Muscle of arm (tissue), 14 donors: ENCODE measurements at places on chromosomes 7 and 10.

GRCh38 chr10:132309471-132309865 is 1.7 kb upstream of the STK32C start:
- DNase-seq, result no peak

DNA sequence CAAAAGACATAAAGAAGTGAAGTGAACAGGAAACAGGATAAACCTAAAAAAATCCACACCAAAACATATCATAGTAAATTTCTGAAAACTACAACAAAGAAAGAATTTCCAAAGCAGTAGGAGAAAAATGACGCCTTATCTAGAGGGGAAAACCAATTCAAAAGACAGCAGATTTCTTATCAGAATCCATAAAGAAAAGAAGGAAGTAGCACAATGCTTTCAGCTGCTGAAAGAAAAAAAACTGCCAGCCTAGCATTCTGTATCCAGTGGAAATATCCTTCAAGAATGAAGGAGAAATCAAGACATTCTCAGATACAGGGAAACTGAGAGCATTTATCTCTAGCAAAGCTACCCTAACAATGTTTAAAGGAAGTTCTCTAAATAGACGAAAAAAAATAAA is 37.8 kb downstream of the PDLIM1 start:
- no peak for DNase-seq

- DNase-seq, result peak; percentile 31
These were observed 137.8 kb downstream of the CHRM2 start for GRCh38 chr7:137006293-137006692.

GRCh38 chr7:139897422-139898090 is 68.5 kb downstream of the TBXAS1 start:
- no peak for DNase-seq

DNA sequence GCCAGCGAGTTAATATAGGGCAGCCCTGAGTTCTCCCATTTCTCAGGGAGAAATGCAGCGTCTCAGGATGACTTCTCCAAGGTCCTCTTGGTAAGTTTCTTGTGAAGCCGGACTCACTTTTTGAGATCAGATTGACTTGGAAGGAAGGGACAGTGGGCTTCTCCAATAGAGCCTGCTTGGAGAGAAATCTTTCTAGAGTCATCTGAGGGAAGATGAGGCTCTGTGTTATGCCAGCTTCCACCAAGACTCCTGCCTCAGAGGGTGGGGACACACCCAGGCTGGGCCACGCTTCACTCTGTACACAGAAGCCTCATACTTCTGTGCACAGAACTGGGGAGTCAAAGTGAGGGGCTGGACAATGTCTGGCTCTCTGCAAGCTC is 5.6 kb downstream of the C10orf105 start:
- no peak for DNase-seq

GRCh38 chr7:34333925-34334324 is 324.1 kb upstream of the NPSR1 start:
- no peak for DNase-seq

- DNase-seq, result no peak
These were observed 168.3 kb downstream of the PTPRN2 start for GRCh38 chr7:158419238-158419785.

DNA sequence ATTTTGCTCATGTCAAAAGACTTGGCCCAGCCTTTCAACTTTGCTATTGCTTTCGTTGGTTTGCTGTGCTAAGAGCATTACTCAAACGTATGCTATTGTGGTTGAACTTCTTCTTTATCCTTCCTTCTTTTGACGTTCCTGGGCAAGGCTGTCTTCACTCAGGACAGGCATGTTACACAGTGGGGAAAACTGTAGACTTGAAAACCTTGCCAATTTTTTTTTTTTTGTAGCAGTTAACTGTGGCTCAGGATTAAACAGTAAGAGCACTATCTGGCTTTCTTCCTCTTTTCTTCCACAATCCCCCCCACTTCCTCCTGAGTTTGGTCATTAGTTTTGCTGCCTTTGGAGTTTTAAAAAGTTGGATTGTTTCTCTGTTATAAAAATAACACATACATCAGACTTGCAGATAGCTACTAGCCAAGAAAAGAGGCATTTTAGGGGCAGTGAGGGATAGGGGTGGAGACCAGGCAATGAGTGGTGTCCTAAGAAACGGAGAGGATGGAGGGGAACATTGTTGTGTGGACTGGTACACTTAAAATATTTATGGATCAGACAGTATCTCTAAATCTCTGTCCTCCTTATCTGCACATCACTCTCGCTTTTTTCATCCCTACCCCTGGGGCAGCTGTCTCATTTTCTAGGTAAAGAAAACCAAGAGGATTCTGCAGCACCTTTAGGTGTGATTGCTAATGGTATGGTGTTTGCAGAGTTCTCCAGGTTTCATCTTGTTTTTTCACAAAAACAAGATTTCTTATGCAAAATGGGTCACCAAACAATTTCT is 181.7 kb downstream of the LRMDA start:
- DNase-seq, result peak; percentile 37

- DNase-seq, result no peak
These were observed 85.1 kb downstream of the CARD11 start for GRCh38 chr7:2958416-2959102.

DNA sequence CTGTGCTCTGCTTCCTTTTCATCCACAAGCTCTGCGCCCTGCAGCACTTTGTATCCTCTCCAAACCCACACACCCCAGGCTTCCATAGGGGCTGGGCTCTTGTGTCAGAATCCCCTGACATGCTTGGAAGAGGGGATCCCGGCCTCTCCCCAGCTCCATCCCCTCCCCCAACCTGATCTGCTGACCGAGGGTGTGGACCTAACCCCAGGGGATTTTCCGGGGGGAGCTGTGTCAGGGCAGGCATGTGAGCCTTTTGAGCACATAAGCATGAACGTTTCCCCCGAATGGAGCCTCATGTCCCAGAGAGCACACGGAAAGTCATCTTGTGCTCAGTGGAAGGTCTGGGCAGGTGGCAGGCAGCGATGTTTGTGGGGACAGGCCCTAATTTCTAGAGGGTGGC is 17.7 kb downstream of the GPR26 start:
- DNase-seq, result no peak

DNA sequence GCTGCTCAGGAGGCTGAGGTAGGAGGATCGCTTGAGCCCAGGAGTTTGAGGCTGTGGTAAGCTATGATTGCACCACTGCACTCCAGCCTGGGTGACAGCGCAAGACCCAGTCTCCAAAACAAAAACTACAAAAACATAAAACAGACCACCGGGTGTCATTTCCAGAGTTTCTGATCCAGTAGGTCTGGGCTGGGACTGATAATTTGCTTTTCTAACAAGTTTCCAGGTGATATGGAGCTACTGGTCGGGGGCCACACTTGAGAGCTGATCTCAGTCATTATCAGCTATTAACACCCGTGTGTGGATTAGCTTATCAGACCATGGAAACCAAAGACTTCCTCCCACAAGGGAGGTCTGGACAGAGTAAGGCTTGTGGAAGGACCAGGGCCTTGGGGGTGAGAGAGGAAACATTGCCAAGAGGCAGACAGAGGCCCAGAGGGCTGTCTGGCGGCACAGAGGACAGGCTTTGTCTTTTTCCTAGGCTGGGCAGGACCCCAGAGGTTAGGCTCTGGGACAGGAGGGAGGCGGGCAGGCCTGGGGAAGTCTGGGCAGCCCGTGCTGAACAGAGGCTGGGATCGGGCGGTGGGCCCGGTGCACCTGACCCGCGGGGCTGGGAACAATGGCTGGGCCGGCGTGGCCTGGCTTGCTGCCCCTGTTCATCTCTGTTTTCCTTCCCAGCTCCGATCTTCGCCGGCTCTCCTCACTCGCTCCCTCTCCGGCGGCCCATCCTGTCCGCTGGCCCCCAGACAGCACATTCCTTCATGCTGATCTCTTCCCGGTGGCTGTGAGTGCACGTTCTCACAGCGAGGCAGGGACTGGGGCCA is 25.2 kb downstream of the TMEM270 start:
- peak; percentile 85 for DNase-seq

DNA sequence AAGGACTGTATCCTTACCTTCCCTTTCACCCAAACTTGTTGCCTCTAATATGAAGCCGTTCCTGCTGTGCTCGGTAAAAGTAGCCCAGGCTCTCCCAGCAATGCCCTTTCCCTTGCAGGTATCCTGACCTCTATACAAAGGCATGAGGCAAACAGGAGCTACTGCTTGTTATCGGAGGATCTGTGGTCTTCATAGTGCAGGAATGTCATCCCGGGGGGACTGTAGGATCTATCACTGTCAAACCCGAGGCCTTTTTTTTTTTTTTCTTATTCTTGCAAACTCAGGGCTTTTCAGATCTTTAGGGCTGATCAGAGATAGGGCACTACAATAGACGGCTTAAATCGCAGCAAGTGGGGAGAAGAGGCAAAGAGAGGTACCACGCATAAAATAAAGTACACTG is 1206.6 kb downstream of the TYW1 start:
- no peak for DNase-seq
